ENCODE measurements at places on chromosomes 12 and 14.

GRCh38 chr12:110794623-110795280, 52.0 kb upstream of the CCDC63 start:
- no peak for DNase-seq

DNA sequence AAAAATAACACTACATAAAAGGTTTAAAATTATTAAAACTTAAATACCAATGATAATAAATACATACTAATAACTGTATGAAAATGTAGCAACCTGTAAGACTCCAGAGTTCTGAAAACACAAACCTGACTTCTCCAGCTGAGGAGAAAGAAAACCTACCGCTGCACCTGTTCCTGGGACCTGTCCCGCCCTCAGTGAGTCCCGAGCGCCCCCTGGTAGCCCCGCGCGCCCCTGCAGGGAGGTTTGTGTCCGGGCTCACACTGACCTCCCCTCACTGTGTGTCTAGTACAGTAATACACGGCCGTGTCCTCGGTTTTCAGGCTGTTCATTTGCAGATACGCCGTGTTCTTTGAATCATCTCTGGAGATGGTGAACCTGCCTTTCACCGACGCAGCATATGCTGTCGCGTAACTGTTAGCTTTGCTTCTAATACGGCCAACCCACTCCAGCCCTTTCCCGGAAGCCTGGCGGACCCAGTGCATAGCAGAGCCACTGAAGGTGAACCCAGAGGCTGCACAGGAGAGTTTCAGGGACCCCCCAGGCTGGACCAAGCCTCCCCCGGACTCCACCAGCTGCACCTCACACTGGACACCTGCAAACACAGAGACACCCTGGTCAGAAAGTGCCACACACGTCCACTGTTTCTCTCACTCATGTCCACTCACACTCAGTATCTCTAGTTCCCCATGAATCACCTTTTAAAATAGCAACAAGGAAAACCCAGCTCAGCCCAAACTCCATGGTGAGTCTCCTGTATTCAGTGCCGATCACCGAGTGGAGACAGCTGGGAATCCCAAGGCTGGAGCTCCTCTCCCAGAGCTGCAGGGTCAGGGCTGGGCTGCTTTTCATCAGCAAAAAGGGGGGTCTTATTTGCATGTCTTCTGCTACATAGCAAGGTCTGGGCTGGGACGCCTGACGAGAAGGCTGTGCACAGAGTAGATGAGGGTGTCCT, 1276.3 kb downstream of the TMEM121 start:
- no peak for DNase-seq

DNA sequence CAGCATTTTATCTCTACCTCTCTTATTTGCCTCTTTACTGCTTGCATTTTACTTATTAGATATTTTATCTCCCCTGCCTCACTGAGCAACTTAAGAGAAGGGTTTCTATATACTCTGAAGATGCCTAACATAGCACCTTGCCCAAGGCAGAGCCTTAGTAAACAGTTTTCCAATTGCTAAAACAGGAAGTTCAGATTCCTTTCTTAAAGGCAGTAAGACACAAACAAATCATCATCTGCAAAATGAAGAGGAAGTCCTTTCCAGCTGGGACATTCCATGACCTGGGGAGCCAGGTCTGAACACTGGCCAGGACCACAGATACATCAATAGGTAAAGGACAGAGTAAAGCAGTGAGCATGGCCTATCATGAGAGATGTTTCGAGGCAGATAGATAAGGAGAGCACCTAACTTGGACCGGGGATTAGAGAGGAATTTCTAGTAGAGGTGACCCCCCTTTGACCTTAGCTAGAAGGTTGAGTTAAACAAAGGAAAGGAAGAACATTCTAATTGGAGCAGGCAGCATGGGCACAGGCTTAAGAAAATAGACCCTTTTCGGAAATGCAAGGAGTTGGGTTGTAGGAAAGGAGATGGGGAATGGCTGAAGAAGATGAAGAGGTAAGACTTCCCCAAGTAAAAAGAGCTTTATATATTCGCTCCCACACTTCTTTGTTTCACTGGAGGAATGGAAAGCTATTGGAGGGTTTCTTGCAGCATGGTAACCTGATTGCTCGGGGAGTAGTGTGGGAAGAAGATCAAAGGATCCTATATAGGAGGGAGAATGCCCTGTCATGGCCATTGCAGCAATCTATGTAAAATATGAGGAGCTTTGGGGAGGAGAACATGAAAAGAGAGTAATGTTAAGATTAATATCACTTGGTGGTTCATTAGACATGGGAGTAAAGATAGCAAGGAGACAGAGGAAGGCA, 94.8 kb downstream of the PHLDA1 start:
- no peak for DNase-seq

DNA sequence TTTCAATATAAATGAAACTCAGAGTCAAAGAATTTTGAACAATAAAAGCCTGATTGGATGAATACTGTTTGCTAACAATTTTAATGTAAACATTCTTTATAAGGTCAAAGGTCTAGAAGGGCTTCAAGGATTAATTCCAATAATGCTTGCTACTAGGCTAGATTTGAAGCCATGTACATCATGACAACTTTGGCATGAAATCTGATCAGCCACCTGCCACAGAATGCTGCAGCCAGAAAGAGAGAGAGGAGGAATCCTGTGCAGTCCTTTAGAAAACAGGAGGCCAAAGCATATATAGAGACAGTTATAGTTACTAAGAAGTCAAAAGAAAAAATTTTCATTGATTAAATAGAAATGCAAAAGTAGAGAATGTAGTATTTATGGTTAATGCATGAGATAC, 47.1 kb downstream of the ABCD2 start:
- DNase-seq: no peak

GRCh38 chr14:104090071-104090748, 4.7 kb downstream of the ASPG start:
- DNase-seq: no peak

DNA sequence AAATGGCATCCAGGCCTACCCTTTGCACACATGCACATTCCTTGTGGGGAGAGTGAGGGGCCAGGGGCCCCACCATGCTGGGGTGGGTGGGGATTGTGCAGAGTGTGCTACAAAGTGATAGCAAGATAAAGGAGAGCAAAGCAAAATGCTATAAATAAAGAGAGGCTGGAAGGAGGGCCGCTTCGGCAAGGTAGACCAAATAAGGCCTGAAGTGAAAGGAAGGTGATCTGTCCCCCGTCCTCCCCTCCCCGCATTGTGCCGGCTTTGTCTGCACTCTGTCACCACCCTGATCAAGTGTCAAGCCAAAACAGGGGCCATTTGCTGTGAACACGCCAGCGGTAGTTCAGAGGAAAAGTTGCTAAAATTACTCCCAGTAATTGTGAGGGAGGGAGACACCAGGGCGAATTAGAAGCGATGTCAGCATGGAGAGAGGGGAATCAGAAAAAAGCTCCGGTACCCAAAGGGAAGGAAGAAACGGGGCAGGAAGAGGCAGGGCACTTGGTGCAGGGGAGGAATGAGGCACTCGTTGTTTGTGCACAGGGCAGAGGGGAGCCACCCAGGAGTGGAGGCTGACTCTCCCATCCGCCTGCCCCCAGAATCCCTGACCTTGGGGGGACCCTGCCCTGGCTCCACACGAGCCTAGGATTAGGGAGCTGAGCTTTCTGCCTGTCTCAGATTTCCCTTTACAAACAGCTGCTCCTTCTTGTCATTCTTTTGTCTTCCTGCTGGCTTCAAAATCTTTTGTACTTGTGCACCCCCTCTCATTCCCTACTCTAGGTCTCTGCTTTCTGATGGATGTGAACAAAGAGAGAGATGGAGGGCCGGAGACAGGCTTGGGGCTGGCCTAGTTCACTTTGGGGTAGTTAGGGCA, 2.9 kb upstream of the MYH7 start:
- no peak for DNase-seq

- DNase-seq: no peak
These were observed 52.3 kb downstream of the TSPAN9 start for GRCh38 chr12:3129301-3130056.

DNA sequence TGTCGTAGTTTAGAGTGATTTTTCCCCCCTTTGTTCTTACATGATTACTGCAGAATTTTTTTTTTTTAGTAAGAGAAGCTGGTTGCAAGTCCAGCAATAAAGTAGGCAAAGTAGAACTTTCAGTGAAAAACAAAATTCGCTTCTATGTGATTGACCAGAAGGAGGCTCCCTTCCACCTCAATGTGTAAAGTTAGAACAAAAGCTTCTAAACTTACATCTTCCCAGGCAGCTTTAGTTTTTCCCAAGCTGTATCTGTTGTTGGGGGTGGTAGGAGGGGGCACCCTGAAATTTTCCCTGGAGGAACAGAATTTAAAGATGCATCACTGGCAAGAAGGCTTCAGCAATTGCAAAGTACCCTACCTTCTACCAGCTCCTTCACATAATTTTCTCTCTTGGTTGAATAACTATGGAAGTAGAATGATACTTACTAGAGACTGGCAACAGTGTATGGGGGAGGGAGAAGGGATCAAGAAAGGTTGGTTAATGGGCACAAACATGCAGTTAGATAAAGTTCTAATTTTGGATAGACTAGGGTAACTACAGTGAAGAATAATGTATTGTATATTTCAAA, 87.3 kb upstream of the E2F7 start:
- no peak for DNase-seq

GRCh38 chr12:94783862-94784261, 133.5 kb upstream of the TMCC3 start:
- DNase-seq: no peak

DNA sequence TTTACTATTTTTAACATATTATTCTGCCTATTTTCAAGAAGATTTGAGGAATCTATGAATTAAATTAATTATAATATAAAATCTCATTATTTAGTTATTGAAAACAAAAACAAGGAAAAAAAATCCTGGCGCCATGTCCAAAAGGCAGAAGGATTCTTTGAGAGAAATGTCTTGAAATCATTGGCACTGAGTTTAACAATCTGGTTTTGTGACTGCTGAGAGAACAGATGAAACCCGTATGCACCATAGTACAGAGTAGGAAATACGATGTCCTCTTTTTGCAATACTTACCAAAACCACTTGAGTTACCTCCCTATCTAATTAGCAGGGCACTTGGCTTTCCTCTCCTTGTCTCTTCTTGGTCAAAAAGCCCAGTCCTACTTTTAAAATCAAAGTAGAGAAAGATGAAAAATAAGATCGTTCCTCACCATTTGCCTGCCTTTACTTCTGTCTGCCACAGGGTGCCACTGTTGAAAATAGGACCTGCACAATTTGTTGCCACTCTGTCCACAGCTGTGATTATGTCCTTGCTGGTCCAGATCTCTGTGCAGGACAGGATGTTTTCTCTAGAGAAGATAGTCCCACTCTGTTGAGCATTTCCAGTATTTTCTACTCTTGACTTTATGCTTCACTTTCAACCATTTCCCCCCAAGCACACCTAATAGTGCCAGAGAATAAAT, 179.7 kb downstream of the PDZRN4 start:
- no peak for DNase-seq

DNA sequence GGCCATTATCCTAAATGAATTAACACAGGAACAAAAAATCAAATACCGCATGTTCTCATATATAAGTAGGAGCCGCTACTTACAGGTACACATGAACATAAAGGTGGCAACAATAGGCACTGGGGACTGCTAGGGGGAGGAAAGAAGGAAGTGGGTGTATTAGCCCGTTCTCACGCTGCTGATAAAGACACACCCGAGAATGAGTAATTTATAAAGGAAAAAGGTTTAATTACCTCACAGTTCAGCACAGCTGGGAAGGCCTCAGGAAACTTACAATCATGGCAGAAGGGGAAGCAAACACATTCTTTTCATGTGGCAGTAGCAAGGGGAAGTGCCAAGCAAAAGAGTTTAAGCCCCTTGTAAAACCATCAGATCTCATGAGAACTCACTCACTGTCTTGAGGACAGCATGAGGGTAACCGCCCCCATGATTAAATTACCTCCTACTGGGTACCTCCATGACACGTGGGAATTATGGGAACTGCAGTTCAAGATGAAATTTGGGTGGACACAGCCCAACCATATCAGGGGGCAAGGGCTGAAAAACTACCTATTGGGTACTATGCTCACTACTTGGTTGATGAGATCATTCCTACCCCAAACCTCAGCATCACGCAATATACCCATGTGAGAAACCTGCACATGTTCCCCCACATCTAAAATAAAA, 16.4 kb upstream of the MIA2 start:
- no peak for DNase-seq

GRCh38 chr12:110857528-110857927, 10.7 kb downstream of the CCDC63 start:
- no peak for DNase-seq

- DNase-seq: no peak
These were observed 107.9 kb upstream of the GZMB start for GRCh38 chr14:24741871-24742270.

- no peak for DNase-seq
These were observed 263 bp downstream of the RCOR1 start for GRCh38 chr14:102592763-102593060.

GRCh38 chr12:70080566-70080965, 162.7 kb upstream of the CNOT2 start:
- DNase-seq: no peak

GRCh38 chr14:52349731-52350130, 35.6 kb downstream of the PTGER2 start:
- DNase-seq: no peak

GRCh38 chr14:63875311-63875710, 22.5 kb downstream of the SYNE2 start:
- no peak for DNase-seq

DNA sequence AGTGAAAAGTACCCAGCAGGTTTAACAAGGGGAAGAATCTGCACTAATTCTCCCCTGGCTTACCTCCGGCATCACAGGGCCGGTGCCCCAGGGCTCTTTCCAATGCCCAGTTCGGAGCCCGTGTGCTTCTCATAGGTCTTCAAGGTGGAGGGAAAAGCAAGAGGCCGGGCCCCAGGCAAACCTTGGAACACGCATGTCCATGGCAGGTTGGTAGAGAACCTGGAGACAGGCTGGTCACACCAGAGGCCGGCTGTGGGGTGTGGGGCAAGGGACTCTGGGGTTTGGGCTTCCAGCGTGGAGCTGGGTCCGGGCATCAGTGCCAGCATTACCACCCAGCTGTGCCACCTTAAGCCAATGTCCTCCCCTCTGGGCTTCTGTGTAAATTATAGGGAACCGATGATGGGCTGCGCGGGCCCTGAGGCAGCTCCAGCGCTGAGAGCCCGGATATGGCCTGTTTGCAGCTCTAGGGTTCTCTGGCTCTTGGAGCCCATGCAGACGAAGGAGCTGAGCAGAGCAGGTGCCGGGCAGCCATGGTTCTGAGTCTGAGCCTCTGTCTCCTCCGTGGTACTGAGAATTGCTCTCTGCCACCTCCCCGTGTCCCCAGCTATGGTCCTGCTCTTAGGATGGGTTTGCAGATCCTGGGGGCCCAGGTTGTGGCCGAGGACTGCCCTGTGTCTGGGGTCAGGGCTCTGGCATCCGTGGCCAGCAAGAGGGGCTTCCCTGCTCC, 197.0 kb upstream of the C14orf180 start:
- no peak for DNase-seq

DNA sequence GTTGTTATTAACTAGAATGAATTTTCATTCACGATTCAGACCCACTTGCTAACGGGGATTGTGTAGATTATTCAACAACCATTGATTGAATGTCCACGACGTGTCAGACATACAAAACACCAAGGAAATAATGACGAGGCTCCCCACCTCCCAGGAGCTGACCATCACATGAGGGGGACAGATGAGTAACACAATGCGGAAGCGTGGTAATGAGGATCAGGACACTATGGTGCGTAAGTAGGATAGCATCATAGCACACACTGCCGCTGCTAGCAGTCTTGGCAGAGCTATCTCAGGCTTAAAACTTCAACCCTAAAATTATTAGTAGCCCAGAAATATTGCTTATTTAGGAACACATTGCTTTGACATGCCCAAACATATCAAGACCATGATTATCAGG, 265.8 kb downstream of the EGLN3 start:
- no peak for DNase-seq

- DNase-seq: no peak
These were observed 70.2 kb downstream of the STXBP6 start for GRCh38 chr14:24979725-24980239.

- no peak for DNase-seq
These were observed 5.5 kb downstream of the OR6C3 start for GRCh38 chr12:55336002-55336401.
